ENCODE measurements at places on chromosomes 11 and 22. TPM values are rescaled to one million over a fixed set of nuclear protein-coding genes. Genes with fewer than 3 reads are reported as not detected.
A peak's percentile ranks its signal among the peaks of the same experiment; 100 is the strongest.

The CDC42BPG gene
- not detected for total RNA-seq

DNA sequence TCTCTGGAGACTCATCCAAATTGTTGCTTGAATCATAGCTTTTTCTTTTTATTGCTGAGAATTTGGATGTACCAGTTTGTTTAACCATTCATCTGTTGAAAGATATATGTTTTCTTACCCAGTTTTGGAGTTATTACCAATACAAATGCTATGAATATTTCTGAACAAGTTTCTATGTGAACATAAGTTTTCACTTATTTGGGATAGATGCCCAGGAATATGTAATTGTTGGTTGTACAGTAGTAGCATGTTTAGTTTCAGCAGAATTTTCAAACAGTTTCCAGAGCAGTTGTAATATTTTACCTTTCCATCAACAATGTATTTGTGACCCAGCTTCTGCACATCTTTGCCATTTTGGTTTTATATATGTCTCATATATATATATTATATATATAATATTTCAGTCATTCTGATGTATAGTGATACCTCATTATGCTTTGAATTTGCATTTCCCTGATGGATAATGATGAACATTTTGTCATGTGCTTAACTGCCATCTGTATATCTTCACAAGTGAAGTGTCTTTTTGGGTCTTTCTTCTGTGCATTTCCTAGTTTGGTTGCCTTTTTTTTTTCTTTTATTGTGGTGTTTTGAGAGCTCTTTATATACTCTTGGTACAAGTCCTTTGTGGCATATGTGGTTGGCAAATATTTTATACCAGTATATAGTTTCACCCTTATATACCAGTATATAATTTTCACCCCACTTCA is 118.8 kb downstream of the LUZP2 start:
- H3K4me3 ChIP-seq, result no peak overlapping the region
- no peak overlapping the region for H3K27ac ChIP-seq
- H3K36me3 ChIP-seq, result no peaks in the 10 kb centered on the region
- no peaks in the 10 kb centered on the region for H3K4me1 ChIP-seq
- DNase-seq, result no peak

GRCh38 chr22:26134654-26135330 is 34.5 kb upstream of the SEZ6L start:
- no peak overlapping the region for H3K4me3 ChIP-seq
- no peaks in the 10 kb centered on the region for H3K27me3 ChIP-seq
- no peaks in the 10 kb centered on the region for H3K4me1 ChIP-seq
- no peak overlapping the region for H3K27ac ChIP-seq

DNA sequence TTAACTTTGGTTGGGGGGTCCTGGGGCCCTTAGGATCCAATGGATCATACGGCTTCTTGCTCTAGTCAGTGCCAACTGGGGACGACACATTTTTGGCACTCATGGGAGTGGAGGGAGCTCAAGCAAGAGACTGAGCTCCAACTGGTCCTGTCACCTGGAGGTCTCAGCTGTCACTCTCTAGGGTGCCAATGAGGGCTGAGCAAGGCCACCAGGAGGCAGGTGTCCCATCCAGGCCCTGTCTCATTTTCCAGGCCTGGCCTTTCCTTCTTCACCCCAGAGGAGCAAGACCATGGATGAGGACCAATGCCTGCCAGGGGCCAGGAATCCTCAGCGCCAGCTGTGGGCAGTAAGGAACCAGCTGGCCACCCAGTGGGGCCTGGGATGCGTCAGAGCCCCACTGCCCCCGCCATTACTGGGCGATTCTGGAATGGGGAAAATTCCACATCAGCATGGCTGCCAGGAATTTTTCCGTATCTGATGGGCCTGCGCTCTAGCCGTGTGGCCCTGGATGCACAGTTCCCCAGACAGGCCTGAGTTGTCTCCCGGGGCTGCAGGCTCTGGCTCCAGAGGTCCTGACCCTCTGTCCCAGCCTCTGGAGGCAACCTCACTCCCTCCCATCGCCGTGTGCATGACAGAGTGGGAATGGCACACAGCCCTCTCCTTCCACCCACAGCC is 669 bp upstream of the GAL3ST1 start:
- DNase-seq, result peak; percentile 81
- H3K27me3 ChIP-seq, result no peaks in the 10 kb centered on the region
- H3K36me3 ChIP-seq, result peaks cover 45% of the 10 kb centered on the region
- peaks cover 11% of the 10 kb centered on the region for H3K4me1 ChIP-seq
- H3K4me3 ChIP-seq, result peak overlapping the region; percentile 4
- peak overlapping the region; percentile 74 for H3K27ac ChIP-seq

The OR51I1 gene
- total RNA-seq, result not detected

- no peak overlapping the region for H3K27ac ChIP-seq
- no peaks in the 10 kb centered on the region for H3K36me3 ChIP-seq
- DNase-seq, result no peak
- no peaks in the 10 kb centered on the region for H3K4me1 ChIP-seq
- H3K27me3 ChIP-seq, result no peaks in the 10 kb centered on the region
Measured at GRCh38 chr22:49215840-49216239, 611.8 kb downstream of the BRD1 start.

DNA sequence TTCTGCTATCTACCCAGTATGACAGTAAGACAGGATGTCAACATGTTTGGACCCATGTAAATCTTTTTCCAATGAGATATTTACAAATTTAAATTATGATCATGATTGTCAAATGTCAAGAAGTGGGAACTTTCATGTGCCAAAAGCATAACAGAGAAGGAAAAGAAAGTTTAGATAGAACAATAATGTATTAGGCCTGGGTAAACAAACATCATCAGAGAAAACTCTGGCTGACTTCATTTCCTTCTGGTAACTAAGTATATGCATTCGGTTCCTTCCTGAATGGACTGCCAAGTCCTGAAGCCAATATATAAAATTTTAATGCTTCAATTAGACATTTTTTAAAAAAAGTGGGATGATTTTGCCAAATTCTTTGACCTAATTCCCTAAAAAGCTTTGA is 16.5 kb downstream of the RNF141 start:
- H3K4me3 ChIP-seq, result no peak overlapping the region
- peaks cover 13% of the 10 kb centered on the region for H3K36me3 ChIP-seq
- H3K27ac ChIP-seq, result no peak overlapping the region

The GNG3 gene
- not detected for total RNA-seq

DNA sequence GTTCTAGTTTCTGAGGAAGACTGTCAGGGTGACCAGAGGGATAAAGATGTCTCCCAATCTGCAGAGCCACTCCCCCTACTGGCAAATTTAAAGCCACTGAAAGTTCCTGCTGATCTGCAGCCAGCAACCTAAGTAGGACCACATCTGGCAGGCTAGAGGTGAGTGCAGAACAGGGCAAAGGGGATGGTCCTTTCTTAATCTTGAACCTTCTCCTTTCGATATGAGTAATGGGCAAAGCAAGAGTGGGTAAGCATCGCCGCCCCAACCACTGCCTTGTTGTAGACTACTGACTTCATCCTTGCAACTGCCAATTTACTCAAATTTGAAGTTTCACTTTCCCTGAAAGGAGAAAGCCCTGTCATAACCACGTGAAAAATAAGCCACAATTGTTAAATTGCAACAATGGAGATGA is 30.7 kb downstream of the SCUBE2 start:
- H3K36me3 ChIP-seq, result no peaks in the 10 kb centered on the region
- no peaks in the 10 kb centered on the region for H3K4me1 ChIP-seq
- no peak for DNase-seq
- H3K4me3 ChIP-seq, result no peak overlapping the region
- no peaks in the 10 kb centered on the region for H3K27me3 ChIP-seq
- H3K27ac ChIP-seq, result no peak overlapping the region

- no peaks in the 10 kb centered on the region for H3K36me3 ChIP-seq
- no peaks in the 10 kb centered on the region for H3K27me3 ChIP-seq
- no peak overlapping the region for H3K27ac ChIP-seq
- H3K4me3 ChIP-seq, result no peak overlapping the region
- H3K4me1 ChIP-seq, result no peaks in the 10 kb centered on the region
Measured at GRCh38 chr11:29826878-29827277, 190.0 kb downstream of the KCNA4 start.

GRCh38 chr11:14789879-14790484 is 102.0 kb downstream of the CYP2R1 start:
- no peak overlapping the region for H3K4me3 ChIP-seq
- H3K27me3 ChIP-seq, result no peaks in the 10 kb centered on the region
- DNase-seq, result no peak
- H3K4me1 ChIP-seq, result no peaks in the 10 kb centered on the region
- no peaks in the 10 kb centered on the region for H3K36me3 ChIP-seq
- H3K27ac ChIP-seq, result no peak overlapping the region

The SEC14L6 gene
- not detected for total RNA-seq

The CCDC15 gene
- not detected for total RNA-seq

- DNase-seq, result peak; percentile 3
- H3K4me1 ChIP-seq, result no peaks in the 10 kb centered on the region
- H3K27ac ChIP-seq, result no peak overlapping the region
- H3K27me3 ChIP-seq, result no peaks in the 10 kb centered on the region
- no peaks in the 10 kb centered on the region for H3K36me3 ChIP-seq
Measured at GRCh38 chr11:2688381-2689231, 11.2 kb downstream of the KCNQ1OT1 start.

- H3K4me3 ChIP-seq, result no peak overlapping the region
- H3K27me3 ChIP-seq, result no peaks in the 10 kb centered on the region
- no peak for DNase-seq
Measured at GRCh38 chr11:110564676-110565356, 135.1 kb downstream of the FDX1 start.

DNA sequence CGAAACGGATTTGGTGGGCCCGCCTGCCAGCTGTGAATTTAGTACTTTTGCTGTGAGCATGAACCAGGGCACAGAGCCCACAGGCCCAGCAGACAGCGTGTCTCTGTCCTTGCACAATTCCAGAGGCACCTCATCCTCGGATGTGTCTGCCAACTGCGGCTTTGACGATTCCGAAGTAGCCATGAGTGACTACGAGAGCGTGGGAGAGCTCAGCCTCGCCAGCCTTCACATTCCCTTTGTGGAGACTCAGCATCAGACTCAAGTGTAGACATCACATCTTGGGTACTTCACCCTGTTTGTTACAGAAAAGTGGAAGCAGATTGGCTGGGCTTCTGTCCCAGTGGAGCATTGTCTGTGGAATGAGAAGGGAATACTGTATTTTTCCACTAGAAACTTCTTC is 78.6 kb upstream of the MTNR1B start:
- no peaks in the 10 kb centered on the region for H3K4me1 ChIP-seq
- H3K4me3 ChIP-seq, result no peak overlapping the region
- no peak for DNase-seq

GRCh38 chr11:124919898-124920297 is 848 bp downstream of the HEPN1 start:
- no peaks in the 10 kb centered on the region for H3K36me3 ChIP-seq
- H3K4me3 ChIP-seq, result no peak overlapping the region
- no peak for DNase-seq
- H3K4me1 ChIP-seq, result no peaks in the 10 kb centered on the region
- H3K27me3 ChIP-seq, result no peaks in the 10 kb centered on the region

The OR52I2 gene
- not detected for total RNA-seq

DNA sequence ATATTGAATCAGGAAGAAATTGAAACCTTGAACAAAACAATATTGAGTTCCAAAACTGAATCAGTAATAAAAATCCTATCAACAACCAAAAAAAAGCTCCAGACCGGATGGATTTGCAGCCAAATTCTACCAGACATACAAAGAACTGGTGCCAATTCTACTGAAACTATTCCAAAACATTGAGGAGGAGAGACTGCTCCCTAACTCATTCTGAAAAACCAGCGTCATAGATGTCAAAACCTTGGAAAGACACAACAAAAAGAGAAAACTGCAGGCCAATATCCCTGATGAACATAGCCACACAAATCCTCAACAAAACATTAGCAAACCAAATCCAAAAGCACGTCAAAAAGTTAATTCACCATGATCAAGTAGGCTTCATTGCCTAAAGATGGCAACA is 353.8 kb downstream of the TMEM135 start:
- H3K4me1 ChIP-seq, result peaks cover 3% of the 10 kb centered on the region
- H3K4me3 ChIP-seq, result no peak overlapping the region
- no peaks in the 10 kb centered on the region for H3K36me3 ChIP-seq
- H3K27me3 ChIP-seq, result no peaks in the 10 kb centered on the region
- no peak for DNase-seq

GRCh38 chr11:68402355-68403031 is 58.1 kb upstream of the PPP6R3 start:
- peaks cover 53% of the 10 kb centered on the region for H3K36me3 ChIP-seq
- H3K27me3 ChIP-seq, result no peaks in the 10 kb centered on the region
- DNase-seq, result no peak
- no peak overlapping the region for H3K27ac ChIP-seq
- no peak overlapping the region for H3K4me3 ChIP-seq
